ENCODE measurements at places on chromosomes 16 and 17. TPM values are rescaled to one million over a fixed set of nuclear protein-coding genes. Genes with fewer than 3 reads are reported as not detected.

- no peak overlapping the region for H3K4me3 ChIP-seq
- peaks cover 25% of the 10 kb centered on the region for H3K4me1 ChIP-seq
- no peak for DNase-seq
- H3K27me3 ChIP-seq = no peaks in the 10 kb centered on the region
- H3K36me3 ChIP-seq = no peaks in the 10 kb centered on the region
Measured at GRCh38 chr16:57822856-57823255, 20.6 kb upstream of the KIFC3 start.

GRCh38 chr16:11788914-11789313, 8.1 kb downstream of the ZC3H7A start:
- DNase-seq = no peak
- H3K4me1 ChIP-seq = peaks cover 70% of the 10 kb centered on the region
- H3K4me3 ChIP-seq = no peak overlapping the region
- H3K27me3 ChIP-seq = no peaks in the 10 kb centered on the region
- no peaks in the 10 kb centered on the region for H3K36me3 ChIP-seq

- DNase-seq = no peak
- no peaks in the 10 kb centered on the region for H3K36me3 ChIP-seq
- no peak overlapping the region for H3K27ac ChIP-seq
Measured at GRCh38 chr17:49861150-49861884, 13.4 kb upstream of the TAC4 start.

- no peak overlapping the region for H3K27ac ChIP-seq
- H3K27me3 ChIP-seq = no peaks in the 10 kb centered on the region
Measured at GRCh38 chr16:57981636-57982035, 10.7 kb upstream of the CNGB1 start.

Gene OTOP2
- total RNA-seq = not detected

- DNase-seq = no peak
- H3K36me3 ChIP-seq = no peaks in the 10 kb centered on the region
- no peak overlapping the region for H3K4me3 ChIP-seq
- no peak overlapping the region for H3K27ac ChIP-seq
Measured at GRCh38 chr17:76901542-76902197, 33.5 kb downstream of the MGAT5B start.

GRCh38 chr17:68509141-68510057, 2.8 kb upstream of the PRKAR1A start:
- H3K4me3 ChIP-seq = no peak overlapping the region
- H3K27me3 ChIP-seq = no peaks in the 10 kb centered on the region
- peak overlapping the region; percentile 97 for H3K27ac ChIP-seq
- peak; percentile 68 for DNase-seq
- H3K4me1 ChIP-seq = peaks cover 54% of the 10 kb centered on the region
- H3K36me3 ChIP-seq = no peaks in the 10 kb centered on the region

- no peak for DNase-seq
- peaks cover 39% of the 10 kb centered on the region for H3K4me1 ChIP-seq
- H3K4me3 ChIP-seq = no peak overlapping the region
- H3K36me3 ChIP-seq = no peaks in the 10 kb centered on the region
- no peaks in the 10 kb centered on the region for H3K27me3 ChIP-seq
Measured at GRCh38 chr16:53753431-53753830, 49.5 kb downstream of the FTO start.

- no peaks in the 10 kb centered on the region for H3K36me3 ChIP-seq
- DNase-seq = no peak
- H3K27ac ChIP-seq = no peak overlapping the region
- no peaks in the 10 kb centered on the region for H3K27me3 ChIP-seq
Measured at GRCh38 chr16:49513040-49513439, 139.4 kb downstream of the C16orf78 start.

DNA sequence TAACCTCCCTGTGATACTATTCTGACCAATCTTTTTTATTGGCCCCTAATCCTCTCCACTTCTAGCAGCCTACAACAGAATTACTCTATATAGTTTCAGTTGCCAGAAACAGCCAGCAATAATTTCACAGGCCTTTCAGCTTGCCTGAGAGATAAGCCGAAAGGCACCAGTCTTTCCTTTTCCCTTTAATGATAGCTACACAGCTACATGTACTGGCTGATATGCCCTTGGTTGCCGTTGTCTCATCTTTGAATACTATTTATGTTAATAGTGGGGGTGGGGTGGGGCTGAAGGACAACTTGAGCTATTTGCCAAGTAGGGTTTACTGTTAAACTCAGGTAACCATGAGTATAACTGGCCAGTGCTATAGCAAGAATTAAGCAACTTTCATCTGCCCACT, 35.8 kb upstream of the RASL10B start:
- no peak overlapping the region for H3K4me3 ChIP-seq
- H3K4me1 ChIP-seq = peaks cover 19% of the 10 kb centered on the region
- peak overlapping the region; percentile 53 for H3K27ac ChIP-seq
- no peaks in the 10 kb centered on the region for H3K27me3 ChIP-seq

- H3K4me3 ChIP-seq = peak overlapping the region; percentile 67
- peak; percentile 49 for DNase-seq
- no peaks in the 10 kb centered on the region for H3K27me3 ChIP-seq
- no peak overlapping the region for H3K27ac ChIP-seq
- peaks cover 26% of the 10 kb centered on the region for H3K4me1 ChIP-seq
- H3K36me3 ChIP-seq = peaks cover 22% of the 10 kb centered on the region
Measured at GRCh38 chr17:28384281-28385036, 13.0 kb downstream of the SARM1 start.

- H3K27ac ChIP-seq = no peak overlapping the region
- H3K4me3 ChIP-seq = peak overlapping the region; percentile 44
- peaks cover 100% of the 10 kb centered on the region for H3K27me3 ChIP-seq
- peak; percentile 69 for DNase-seq
Measured at GRCh38 chr16:86761111-86762031, 183.0 kb downstream of the FOXL1 start.

Gene TNFSF12
- 29.9 TPM for total RNA-seq

- no peaks in the 10 kb centered on the region for H3K27me3 ChIP-seq
- H3K4me1 ChIP-seq = peaks cover 91% of the 10 kb centered on the region
- peak overlapping the region; percentile 59 for H3K27ac ChIP-seq
- H3K36me3 ChIP-seq = peaks cover 4% of the 10 kb centered on the region
- DNase-seq = no peak
Measured at GRCh38 chr16:87368029-87368770, 15.4 kb downstream of the FBXO31 start.

DNA sequence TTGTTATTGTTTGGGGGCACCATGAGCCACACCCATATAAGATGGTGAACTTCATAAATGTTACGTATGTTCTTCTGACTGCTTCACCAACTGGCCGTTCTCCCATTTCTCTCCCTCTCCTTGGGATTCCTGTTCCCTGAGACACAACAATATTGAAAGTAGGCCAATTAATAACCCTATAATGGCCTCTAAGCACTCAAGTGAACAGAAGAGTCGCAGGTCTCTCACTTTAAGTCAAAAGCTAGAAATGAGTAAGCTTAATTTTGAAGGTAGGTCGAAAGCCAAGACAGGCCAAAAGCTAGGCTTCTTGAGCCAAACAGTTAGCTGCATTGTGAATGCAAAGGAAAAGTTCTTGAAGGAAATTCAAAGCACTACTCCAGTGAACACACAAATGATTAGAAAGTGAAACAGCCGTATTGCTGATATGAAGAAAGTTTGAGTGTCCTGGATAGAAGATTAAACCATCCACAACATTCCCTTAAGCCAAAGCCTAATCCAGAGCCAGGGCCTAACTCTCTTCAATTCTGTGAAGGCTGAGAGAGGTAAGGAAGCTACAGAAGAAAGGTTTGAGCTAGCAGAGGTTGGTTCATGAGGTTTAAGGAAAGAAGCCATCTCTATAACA, 25.8 kb downstream of the HLF start:
- H3K4me3 ChIP-seq = no peak overlapping the region
- H3K27ac ChIP-seq = peak overlapping the region; percentile 96
- H3K36me3 ChIP-seq = peaks cover 9% of the 10 kb centered on the region
- H3K4me1 ChIP-seq = peaks cover 67% of the 10 kb centered on the region

GRCh38 chr17:45287526-45288500, 25.9 kb upstream of the SPATA32 start:
- DNase-seq = no peak
- H3K4me3 ChIP-seq = no peak overlapping the region
- no peaks in the 10 kb centered on the region for H3K27me3 ChIP-seq
- H3K4me1 ChIP-seq = peaks cover 86% of the 10 kb centered on the region
- H3K27ac ChIP-seq = peak overlapping the region; percentile 97
- peaks cover 67% of the 10 kb centered on the region for H3K36me3 ChIP-seq

- no peak overlapping the region for H3K4me3 ChIP-seq
- H3K36me3 ChIP-seq = no peaks in the 10 kb centered on the region
- H3K27ac ChIP-seq = no peak overlapping the region
- H3K4me1 ChIP-seq = peaks cover 13% of the 10 kb centered on the region
Measured at GRCh38 chr16:79947771-79948170, 347.2 kb upstream of the MAF start.

- DNase-seq = no peak
- no peak overlapping the region for H3K27ac ChIP-seq
- no peaks in the 10 kb centered on the region for H3K36me3 ChIP-seq
- no peaks in the 10 kb centered on the region for H3K4me1 ChIP-seq
- no peaks in the 10 kb centered on the region for H3K27me3 ChIP-seq
Measured at GRCh38 chr17:56230660-56231059, 77.4 kb downstream of the ANKFN1 start.

Gene ZG16
- total RNA-seq = not detected

DNA sequence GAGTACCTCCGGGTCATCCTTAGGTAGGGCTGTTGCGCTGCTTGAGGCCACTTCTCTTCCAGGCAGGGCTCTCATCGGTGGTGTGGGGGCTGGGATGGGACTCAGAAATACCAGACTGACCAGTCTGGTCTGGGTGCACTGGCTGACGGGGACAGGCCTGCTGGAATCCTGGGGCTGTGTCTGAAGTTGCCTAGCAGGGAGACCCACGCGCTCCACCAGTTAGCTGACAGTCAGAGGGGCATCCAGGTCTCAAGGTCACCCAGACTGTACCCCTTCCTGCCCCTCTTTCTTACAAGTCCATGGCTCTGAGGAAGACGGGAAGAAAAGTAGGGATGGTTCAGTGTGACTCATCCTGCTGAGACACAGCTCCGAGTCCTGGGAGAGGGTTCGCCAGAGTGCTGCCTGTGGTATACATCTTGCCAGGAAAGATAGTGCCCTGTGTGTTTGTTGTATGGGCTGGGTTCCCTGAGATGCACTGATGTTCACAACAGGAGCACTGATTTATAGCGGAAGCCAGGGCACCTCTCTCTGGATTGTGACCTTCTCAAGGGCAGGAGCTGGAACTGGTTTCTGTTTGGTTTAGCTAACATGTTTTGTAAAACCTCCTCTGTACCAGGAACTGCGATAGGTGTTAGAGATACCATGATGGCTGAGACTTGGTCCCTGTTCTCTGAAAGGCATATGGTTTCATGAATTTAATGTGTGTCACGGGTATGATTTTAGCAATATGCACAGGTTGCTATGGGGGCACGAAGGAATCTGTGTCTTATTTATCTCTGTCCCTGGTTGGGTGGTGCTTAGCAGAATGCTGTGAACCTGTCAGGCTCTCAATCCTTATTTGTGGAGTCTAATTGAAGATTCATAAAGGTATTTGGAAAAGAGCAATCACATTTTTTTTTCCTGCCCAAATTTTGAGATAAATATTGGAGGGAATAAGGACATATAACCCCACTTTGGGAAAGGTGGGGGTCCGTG, 97.5 kb downstream of the OR1D5 start:
- no peak overlapping the region for H3K4me3 ChIP-seq
- H3K4me1 ChIP-seq = peaks cover 30% of the 10 kb centered on the region
- no peaks in the 10 kb centered on the region for H3K36me3 ChIP-seq
- H3K27ac ChIP-seq = peak overlapping the region; percentile 88
- H3K27me3 ChIP-seq = no peaks in the 10 kb centered on the region

DNA sequence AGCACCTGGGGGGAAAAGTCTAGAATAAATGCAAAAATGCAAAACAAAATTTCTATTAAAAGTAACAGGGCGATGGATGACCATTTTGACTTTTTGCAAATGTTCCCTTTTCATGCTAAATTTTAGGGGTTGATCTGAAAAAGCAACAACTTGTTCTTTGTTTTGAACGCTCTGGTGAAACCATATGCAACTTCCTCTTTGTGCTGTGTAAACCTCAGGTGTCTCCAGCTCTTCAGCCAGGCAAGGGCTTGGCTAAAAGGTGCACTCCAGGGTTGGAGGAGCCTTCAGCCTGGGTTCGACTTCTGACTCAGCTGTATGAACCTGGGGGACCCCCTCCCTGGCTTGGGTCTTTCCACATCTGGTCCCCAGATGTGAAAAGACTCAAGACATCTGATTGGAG, 9.5 kb downstream of the IRF8 start:
- no peak overlapping the region for H3K4me3 ChIP-seq
- H3K36me3 ChIP-seq = no peaks in the 10 kb centered on the region

- no peak overlapping the region for H3K27ac ChIP-seq
- H3K36me3 ChIP-seq = no peaks in the 10 kb centered on the region
- no peak overlapping the region for H3K4me3 ChIP-seq
- H3K27me3 ChIP-seq = no peaks in the 10 kb centered on the region
Measured at GRCh38 chr16:53908731-53909130, 204.8 kb downstream of the FTO start.

- H3K4me1 ChIP-seq = peaks cover 12% of the 10 kb centered on the region
- H3K27me3 ChIP-seq = peaks cover 5% of the 10 kb centered on the region
- no peak overlapping the region for H3K4me3 ChIP-seq
Measured at GRCh38 chr16:54210452-54211125, 76.0 kb downstream of the IRX3 start.
